ENCODE measurements at places on chromosomes 13 and 19.

- no peak for DNase-seq
Measured at GRCh38 chr19:45099467-45100191, 6.7 kb downstream of the PPP1R37 start.

- peak; percentile 34 for DNase-seq
Measured at GRCh38 chr19:49988433-49988832, 27.5 kb upstream of the SIGLEC11 start.

DNA sequence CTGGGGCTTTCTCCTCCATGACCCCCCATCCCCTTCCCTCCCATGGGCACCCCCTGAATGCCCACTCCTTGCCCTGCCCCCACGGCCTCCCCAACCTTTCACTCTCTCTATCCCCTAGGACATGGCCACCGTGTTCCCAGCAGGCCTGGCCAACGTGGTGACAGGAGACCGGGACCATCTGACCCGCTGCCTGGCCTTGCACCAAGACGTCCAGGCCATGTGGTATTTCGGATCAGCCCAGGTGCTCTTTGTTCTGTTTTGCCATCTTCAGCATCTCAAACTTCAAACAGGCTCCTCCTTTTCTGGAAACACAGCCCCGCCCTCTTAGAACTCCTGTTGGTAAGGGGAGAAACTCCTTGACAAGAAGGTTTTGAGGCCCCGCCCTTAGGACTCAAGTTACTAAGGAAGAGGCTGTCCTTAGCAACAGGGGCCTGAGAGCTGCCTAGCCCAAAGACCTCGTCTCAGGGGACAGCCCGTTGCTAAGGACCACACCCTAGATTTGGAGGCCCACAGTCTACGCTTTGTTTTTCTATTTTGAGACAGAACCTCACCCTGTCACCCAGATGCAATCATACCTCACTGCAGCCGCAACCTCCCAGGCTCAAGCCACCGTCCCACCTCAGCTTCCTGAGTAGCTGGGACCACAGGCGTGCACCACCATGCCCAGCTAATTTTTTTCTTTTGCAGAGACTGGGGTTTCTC is 5.1 kb upstream of the FLT3LG start:
- DNase-seq: no peak

DNA sequence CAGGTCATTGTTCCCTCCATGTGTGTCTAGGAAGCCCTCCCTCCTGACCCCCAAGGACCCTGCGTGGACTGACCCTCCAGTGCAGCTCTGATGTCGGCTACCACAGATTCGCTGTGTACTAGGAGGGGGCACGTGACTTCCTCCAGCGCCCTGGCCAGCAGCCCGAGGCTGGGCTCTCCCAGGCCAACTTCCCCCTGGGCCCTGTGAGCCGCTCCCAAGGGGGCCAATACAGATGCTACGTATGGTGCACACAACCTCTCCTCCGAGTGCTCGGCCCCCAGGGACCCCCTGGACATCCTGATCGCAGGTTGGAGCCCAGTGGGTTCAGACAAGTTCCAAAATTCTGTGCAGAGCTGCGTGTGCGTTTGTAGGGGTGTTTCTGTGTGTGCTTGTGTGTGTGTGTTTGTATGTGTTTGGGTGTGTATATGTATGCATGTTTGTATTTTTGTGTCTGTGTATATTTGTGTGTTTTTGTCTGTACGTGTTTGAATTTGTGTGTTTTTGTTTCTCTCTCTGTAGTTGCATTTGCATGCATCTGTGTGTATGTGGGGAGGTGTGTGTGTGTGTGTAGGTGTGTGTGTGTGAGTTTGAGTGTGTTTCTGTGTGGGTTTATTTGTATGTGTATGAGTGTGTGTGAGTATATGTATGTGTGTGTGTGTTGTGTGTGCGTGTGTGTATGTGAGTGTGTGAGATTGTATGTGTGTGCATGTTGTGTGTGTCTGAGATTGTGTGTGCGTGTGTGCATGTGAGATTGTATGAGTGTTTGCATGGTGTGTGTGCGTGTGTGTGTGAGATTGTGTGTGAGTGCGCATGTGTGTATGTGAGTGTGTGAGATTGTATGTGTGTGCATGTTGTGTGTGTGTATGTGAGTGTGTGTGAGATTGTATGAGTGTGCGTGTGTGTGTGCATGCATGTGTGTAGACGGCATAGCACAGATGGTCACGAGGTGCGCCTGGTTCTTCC is 21.4 kb upstream of the LILRA2 start:
- DNase-seq: no peak
